SW480 (cell line): ENCODE measurements at places on chromosomes 11 and 22.

- no peak for DNase-seq
Measured at GRCh38 chr11:131518305-131518838, 148.0 kb downstream of the NTM start.

DNA sequence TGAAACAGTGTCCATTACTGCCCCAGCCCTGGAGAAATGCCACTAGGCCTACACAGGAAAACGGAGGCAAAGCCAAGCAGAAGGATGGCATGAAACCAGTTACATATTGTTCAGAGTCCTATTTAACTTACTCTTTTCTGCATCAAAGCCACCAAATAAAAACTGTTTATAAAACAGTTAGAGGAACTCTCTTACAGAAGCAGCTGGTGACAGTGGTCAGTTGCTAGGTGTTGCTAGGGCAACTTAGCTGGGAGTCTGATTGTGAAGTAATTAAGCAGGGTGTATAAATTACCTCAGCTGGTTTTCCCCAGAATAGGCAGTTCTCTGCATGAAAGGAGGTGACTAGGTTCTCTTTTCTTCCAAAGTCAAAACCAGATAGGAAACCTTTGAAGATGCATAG lies 115.6 kb upstream of the ZBED5 start:
- no peak for DNase-seq

- DNase-seq = no peak
Measured at GRCh38 chr22:17562906-17563870, at the start of gene SLC25A18. SLC25A18 (plus strand) TSS chr22:17563498; CDS start chr22:17579945, 16,447 bp downstream.

GRCh38 chr11:86515297-86516094 lies 140.8 kb downstream of the CCDC81 start:
- DNase-seq = no peak

DNA sequence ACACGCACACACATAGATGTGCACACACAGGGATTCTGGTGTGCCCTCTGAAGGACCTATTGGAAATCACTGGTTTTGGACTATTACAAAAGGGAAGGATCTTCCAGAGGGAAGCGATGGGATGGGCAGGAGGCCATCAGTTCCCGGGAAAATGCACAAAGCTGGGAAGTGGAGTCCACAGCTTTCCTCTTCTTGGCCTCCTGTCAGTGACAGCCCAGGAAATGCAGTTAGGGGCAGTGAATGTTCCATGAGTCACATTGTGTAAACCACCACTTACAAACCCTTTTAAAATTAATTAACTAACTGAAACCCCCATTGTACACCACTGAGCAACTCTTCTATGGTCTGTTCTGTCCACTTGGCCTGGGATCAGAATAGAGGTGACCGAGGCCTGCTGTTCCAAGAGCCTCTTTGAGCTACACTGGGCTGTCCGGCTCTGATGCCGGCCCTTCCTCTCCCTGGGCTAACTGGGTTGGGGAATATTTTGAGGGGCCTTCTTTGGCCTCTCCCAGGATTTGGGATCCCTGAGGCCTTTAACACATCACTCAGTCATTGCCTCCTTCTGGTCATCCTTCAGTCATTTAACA lies 137.7 kb downstream of the FEZ1 start:
- no peak for DNase-seq

GRCh38 chr11:121451178-121451985 lies 732 bp upstream of the SORL1 start:
- DNase-seq = peak; percentile 88

DNA sequence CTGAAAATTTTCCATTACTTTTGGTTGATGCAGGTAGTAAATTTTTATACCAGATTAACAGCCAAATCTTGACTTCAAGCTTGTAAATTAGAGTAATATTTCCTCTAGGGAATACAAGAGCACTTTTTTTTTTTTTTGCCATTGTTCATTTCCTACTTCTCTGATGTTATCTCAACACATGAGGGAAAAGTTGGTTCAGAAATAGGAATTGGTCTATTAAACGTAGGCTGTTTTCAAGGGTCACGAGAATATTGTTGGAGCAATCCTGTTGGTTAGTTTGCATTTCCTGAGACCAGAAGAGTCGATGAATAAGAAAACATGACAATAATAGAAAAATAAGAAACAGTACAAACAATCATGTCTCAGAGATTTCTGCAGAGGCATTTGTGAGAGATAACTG lies 453.9 kb upstream of the CCDC179 start:
- no peak for DNase-seq

GRCh38 chr11:20599221-20600019 lies at the start of gene SLC6A5:
SLC6A5 (plus strand) TSS chr11:20599608; CDS start chr11:20599673, 65 bp downstream.
- DNase-seq = peak; percentile 21

- no peak for DNase-seq
Measured at GRCh38 chr11:80031014-80031600, 590.3 kb upstream of the TENM4 start.

GRCh38 chr22:47616396-47617020 lies 854.1 kb downstream of the TBC1D22A start:
- no peak for DNase-seq

- DNase-seq = no peak
Measured at GRCh38 chr11:96567667-96568066, 177.9 kb downstream of the JRKL start.

GRCh38 chr11:113153847-113154246 lies 160.5 kb upstream of the TTC12 start:
- no peak for DNase-seq

DNA sequence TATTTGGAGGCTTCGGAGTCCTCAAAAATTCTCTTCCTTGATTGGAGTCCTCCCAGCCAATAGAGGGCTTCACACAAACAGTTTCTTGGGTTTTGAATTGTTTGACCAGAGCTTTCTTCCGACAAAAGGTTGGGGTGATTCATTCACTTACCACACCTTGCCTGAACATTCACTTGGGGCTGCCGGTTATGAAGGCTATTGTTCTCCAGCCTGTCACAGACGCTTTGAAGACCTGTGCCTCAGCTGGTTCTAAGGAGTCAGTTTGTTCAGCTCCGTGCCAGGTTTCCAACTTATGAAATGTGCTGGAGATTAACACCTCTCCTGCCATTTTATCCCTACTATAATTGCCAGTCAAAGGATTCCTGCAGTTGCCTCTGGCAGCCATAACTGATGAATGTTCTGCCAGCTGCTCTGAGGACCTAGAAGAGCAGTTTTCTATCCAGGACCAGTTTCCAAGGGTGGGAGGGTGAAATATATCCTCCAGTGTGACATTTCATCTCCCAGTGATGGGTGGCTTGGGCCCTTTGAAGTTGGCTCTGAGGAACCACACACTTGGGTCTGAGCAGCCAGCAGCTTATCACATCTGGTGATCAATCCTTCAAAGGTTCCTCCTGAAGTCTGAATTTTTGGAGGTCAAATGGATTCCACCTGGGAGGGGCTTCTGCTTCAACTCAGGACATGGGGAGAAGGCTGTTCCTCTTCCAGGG lies 31.4 kb downstream of the LIMK2 start:
- DNase-seq = peak; percentile 79

DNA sequence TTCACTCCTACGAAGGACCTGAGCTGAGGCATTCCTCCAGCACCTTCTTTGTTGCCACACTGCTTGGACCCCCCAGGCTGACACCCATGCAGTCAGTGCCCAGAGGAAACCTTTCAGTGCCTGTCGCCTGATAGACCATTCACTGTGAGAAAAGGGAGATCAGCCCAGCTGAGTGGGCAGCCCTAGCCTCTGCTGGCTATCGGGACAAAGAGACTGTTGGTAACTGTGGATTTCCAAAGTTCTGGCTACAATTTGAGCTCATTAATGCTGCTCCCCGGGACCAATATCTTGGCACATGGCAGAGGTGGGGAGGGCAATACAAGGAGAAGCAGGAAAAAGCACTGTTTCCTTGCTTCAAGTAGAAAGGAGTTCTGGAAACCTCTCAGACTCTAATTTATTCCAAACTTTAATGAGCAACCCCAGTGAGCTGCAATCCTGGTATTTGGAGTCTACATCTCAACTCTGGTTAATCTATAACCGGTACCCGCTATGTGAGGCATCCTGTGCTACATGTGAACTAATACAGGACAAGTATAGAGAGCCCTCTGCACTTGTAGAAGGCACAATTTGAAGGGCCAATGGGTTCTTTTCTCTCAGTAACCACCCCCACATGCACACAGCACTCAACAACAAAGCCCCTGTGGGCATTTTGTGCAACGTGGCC lies 200.7 kb upstream of the NCAM1 start:
- DNase-seq = no peak

GRCh38 chr22:47195156-47195483 lies 432.7 kb downstream of the TBC1D22A start:
- DNase-seq = no peak

DNA sequence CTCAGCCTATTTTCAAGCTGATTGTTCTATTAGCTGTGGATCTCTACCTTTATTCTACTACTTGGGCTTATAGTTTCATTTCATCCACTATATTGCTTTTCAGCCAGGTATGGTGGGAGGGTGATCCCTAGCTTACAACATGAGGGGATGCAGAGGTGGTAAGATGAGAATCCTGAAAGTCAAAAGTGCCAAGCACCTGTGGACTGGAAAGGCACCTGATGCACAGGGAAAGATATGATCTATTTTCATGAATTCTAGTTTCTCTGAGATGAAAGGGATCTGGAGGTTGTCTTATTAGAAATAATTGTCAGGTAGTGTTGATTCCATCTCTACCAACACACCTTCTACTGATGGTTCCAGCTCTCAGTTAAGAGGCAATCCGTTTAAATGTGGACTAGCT lies 21.6 kb upstream of the IL18BP start:
- no peak for DNase-seq

DNA sequence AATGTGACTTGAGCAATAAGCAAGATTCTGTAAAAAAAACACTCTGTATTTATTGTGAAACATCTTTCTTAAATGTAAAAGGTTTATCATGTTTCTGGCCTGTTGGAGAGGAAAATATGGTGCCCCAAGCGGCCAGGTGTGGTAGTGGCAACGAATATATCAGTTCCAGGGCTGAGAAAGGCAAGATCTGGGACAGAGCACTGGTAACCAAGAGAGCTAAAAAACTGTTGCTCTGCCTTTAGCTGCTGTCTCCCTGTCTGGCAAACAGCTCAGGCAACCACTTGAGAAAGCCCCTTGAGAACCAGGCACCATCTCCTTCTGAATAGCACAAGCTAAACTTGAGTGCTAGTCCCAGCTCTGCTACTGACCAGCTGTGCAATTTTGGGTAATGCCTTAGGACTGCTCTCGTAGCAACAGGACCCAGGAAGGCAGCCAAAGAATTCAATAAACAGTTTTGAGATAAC lies 129.9 kb downstream of the KCNC1 start:
- peak; percentile 28 for DNase-seq

DNA sequence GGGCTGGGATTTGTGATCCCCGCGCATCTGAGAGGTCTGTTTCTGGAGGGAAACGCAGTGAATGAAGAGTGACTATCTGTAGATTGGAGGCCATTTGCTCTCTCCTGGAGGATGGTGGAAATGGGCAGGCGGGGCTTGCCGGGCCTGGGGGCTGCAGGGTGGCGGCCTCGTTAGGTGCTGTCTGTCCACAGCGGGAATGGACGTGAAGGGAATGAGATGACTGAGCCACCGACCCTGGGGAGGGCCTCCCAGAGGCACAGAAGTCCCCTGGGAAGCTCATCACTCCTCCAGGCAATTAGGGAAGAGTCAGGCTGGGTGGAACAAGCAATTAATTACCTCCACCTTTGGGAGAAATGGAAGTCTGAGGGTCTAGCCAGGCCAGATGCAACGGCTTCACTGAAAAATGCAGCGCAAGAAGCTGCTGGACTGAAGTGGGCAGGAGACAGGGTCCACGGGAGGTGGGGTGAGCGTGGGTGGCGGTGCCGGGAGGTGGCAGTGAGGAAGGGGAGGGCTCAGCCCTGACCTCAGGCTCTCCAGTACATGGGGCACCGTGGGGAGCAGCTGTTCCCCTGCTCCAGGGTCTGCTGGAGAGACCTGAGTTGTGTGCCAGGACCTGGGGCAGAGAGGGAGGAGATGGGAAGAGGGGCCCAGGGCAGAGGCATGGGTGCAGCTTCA lies 524.5 kb downstream of the BRD1 start:
- DNase-seq = no peak

DNA sequence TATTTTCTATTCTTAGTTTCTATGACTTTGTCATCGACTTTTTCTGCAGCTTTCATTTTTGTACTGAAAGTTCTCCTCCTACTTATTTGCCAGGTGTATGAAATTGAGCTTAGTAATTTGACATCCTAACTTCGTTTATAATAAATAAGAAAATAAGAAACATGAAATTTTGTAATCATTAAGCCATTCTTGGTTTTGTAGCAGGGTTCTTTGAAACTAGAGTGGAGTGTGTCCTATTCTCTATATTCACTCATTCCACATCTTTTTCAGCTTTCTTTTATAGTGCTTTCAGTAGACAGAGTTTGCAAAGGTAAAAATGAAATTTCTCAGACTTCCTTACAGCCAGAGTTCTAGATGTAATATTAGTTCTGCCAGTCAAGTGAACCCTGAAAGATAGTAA lies 47.8 kb downstream of the FANCF start:
- DNase-seq = no peak

DNA sequence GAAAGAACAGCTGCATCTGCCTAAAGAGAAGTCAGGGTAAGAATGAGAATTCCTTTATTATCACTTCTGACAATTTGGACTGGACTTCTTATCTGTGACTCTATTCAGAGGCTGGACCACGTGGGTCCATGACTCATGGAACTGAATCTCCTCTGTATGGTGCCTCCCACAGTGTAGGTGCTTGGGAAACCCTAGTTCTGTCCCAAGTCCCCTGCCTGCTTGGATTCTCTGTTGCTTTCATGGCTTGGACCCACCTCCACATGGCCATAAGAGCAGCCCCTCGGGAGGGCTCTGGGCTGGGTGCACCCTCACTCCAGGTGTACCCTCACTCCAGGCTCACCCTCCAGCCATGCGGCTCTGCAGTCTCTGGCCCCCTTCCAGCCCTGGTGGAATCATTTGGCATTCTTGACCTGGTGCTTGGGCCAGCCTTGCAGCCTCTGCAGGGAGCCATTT lies 153.4 kb downstream of the CACNA1I start:
- peak; percentile 26 for DNase-seq

- peak; percentile 82 for DNase-seq
Measured at GRCh38 chr11:133947321-133947756, 9.4 kb downstream of the IGSF9B start.

- DNase-seq = no peak
Measured at GRCh38 chr11:95933594-95933993, 9.7 kb upstream of the MTMR2 start.

GRCh38 chr11:119617340-119617713 lies 111.7 kb downstream of the NECTIN1 start:
- no peak for DNase-seq
